ENCODE measurements at places on chromosomes 5 and 9.

DNA sequence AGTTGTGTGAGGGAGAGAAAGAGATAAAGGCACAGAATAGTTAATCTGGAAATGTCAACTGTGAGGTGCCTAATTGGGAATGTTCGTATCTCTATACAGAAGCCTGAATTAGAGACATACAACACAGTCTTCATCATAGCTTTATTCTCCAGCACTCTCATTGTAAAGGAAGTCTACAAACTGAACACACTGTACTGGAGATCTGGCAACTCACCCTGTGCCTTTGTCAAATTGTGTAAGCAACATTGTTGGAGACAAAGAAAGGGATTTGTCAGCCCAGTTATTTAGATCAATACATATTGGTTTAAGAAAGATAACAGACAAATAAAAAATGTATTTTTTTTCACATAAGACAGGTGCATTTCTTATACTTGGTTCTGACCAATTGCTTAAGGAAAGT, 832.9 kb upstream of the DMAC1 start:
- no peak for DNase-seq

DNA sequence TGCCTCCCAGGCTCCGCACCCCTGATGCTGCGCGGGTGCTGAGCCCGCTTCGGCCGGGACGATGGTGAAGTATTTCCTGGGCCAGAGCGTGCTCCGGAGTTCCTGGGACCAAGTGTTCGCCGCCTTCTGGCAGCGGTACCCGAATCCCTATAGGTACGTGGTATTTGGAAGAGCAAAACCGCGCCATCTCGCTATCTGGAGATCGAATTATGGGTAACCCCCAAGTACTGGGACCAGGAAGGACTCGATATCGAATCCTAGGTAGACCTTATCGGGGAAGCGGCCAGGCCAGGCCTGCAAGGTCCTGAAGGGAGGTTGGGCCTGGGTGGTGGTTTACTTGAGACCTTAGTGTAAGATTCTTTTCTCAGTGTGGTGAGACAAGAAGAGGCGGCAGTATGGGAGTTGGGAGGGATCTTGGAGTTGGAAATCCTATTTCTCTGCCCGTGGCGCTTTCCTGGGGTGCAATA, 359 bp downstream of the PRELID1 start:
- no peak for DNase-seq

GRCh38 chr5:69238760-69239251, 4.1 kb downstream of the CDK7 start:
- DNase-seq, result no peak

DNA sequence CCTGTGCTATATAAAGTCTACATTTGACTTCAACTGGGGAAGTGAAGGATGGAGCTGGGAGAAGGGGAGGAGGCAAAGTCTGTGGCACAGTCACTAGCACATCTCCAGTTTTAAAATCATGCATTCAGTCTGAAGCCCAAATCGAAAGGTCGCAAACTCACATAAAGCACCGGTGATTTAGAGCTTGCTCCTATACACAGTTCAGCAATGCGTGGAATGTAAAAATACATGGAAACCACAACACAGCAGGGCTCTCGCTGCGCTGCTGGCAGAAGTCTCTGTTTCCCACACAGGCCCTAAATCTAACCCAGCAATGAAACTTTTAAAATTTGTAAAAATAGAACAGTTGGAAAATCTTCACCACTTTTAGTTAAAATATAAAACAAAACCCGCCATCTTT, 68.2 kb downstream of the EBF1 start:
- DNase-seq, result no peak

- no peak for DNase-seq
Measured at GRCh38 chr9:27124151-27124550, 15.1 kb downstream of the TEK start.

DNA sequence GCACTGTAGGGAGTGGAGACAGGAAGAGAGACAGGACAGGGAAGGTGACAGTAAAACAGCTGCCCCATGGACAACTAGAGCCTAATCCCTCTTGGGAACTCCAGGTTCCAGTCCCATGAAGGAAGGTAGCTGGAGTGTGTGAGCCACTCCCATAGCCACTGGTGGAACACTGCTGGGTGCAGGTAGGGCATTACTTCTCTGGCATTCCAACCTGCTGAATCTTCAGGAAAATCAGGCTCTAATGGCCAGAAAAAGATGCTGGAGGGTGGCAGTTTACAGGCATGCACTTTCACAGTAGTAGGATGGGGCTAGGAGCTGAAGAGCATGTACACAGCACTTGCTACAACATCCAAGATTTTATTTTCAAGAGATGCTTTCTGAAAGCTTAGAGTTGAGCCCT, 259.4 kb downstream of the AUH start:
- no peak for DNase-seq

DNA sequence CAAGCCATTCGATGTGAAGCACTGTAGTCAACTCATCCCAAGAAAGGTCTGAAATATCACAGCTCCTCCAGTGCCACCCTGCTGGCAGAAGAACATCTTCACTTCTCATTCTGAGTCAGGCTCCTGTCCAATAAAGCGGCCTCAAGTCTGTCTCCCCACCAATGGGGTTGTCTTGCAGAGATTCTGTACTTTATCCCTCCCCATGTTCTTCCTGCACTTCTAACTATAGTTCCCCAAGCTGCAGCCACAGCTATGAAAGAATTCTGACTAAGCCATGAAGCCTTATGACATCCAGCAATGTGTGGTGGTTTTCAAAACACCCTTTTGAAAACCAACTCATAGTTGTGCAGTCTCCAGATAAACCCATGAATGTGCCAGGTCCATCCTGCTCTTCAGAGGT, 6.8 kb downstream of the MACROH2A1 start:
- no peak for DNase-seq

DNA sequence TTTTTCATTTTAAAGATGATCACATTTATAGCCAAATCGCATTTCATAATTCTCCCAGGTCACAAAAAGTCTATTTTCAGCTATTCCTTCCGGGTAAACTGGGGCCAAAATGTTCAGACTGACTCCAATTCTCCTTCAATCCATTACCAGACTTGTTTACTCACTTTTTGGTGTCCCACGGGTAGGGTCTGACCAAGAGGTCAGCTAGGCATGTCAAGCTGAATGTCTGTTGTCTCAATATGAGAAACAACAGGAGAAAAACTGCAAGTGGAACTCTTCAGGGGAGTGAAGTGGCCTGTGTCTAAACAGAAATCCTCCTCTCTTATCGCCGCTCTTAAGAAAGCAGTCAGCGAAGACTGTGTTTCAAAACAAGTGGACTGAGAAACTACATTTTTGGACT, 171.3 kb downstream of the APBA1 start:
- DNase-seq, result no peak

DNA sequence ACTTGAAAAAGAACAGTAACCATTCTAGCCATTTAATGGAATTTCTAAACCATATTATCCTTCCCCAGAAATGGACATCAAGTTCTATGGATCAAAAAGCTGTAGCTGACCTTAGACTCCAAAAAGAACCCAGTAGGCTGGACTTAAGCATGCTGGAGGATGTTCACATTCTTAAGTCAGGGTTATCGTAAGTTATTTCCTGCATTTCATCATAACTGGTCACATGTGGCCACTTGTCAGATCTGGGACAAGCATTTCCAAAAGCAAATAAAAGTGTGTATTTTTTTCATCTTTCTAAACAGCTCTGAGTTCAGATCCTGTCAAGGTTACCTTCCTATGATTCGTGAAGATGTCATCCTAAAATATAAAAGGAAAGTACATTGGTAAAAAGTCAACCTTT, 274.5 kb upstream of the PTGER4 start:
- DNase-seq, result no peak

- DNase-seq, result no peak
Measured at GRCh38 chr9:14652729-14653377, 40.4 kb downstream of the ZDHHC21 start.

GRCh38 chr5:157051604-157052245, 7.2 kb downstream of the HAVCR1 start:
- DNase-seq, result no peak

- no peak for DNase-seq
Measured at GRCh38 chr5:78689540-78690252, 41.1 kb upstream of the LHFPL2 start.

DNA sequence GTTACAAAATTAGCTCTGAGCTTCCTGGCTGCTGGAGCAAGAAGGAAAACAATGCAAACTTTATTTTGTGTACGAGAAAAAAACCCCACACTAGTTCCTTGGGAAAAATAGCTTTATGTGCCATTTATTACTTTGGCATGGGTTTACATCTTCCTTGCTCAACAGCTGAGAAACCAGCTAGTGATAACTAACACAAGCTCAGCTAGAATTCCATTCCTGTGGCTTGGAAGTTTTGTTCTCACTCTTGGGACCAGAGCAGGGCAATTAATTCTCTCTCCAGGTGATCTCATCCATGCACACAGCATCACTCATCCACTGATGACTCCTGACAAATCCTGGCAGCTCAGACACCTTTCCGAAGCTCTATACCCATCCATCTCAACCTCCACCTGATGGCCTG, 104.1 kb downstream of the CRB2 start:
- DNase-seq, result no peak

GRCh38 chr5:44318883-44319282, 70.3 kb downstream of the FGF10 start:
- DNase-seq, result no peak

GRCh38 chr9:131467214-131467935, 35.3 kb upstream of the POMT1 start:
- DNase-seq, result no peak

- DNase-seq, result no peak
Measured at GRCh38 chr5:168295574-168296201, 4.2 kb downstream of the WWC1 start.

- DNase-seq, result no peak
Measured at GRCh38 chr9:88957526-88957925, 33.7 kb upstream of the S1PR3 start.

DNA sequence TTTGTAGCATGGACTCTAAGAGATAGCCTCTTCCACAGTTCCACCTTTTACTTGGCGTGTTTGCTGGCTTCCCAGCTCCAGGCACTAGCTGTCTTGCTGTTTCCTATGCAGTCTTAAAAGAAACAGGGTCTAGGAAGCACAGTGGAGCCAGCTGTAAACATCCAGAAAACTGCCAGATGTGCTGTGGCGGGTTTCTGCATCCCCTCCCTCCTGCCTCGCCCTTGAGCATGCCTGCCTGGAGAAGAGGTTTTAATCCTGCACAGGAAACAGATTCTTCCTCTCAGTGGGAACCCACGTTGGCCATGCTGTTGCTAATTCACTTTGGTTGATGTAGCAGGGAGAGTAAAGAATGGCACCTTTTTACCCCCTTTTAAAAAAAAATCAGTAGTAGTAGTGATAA, 121.3 kb downstream of the RPS23 start:
- no peak for DNase-seq

DNA sequence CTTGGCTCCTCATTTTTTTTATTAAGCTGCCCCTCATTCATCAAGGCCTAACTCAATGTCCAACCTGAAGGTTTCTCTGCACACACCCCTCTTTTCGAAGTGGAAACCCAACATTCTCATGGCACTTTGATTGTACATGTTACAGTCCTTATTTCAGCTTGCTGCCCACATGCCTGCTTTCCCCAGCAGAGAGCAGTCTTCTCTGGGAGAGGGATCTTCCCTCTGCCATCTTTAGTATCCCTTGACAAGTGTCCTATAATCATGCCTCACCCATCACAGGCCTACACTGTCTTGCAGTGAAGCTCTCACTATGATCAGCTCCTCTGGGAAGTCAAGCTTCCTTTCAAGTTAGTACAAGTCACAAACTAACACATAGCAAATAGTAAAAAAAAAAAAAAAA, 175.1 kb downstream of the ACER2 start:
- DNase-seq, result no peak

Data from stimulated activated CD4-positive, alpha-beta T cell treated with anti-CD3 and anti-CD28 coated beads, Interleukin-15, amount 100 ng/mL, for 1 hour (primary cell).